Stimulated activated CD8-positive, alpha-beta memory T cell treated with anti-CD3 and anti-CD28 coated beads, Interleukin-15, amount 100 ng/mL, for 48 hours (primary cell): ENCODE measurements at places on chromosomes 2 and 18.
A peak's percentile ranks its signal among the peaks of the same experiment; 100 is the strongest.

DNA sequence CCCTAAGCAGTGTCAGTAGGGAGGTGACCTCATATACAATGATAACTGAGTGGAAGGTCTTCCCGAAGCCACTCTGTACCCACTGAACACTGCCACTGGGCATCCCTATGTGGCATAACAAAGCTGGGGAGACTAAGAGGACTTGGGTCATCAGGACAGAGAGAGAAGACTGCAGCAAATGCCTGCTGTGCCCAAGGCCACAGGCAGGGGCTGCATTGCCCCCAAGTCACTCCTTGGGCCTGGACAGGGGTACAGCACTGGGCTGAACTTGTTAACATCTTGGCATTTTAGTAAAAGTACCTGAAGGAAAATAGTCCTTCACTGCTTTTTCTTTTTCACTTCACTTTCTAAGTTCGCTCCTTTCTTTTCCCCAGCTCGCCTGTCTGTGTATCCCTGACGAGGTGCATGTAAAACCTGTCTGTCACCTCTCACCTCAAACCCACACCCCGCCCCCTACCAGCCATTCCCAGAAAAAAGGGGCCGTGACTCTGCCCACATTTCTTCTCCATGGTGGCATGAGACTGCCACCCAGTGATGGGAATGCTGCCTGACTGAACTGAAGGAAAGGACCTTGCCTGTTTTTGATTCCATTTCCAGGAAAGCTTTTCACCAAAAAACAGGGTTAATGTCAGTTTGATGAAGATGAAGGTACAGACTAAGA, 62.9 kb downstream of the MTHFD2 start:
- DNase-seq: no peak

- no peak for DNase-seq
Measured at GRCh38 chr2:161250864-161251436, 57.3 kb upstream of the PSMD14 start.

DNA sequence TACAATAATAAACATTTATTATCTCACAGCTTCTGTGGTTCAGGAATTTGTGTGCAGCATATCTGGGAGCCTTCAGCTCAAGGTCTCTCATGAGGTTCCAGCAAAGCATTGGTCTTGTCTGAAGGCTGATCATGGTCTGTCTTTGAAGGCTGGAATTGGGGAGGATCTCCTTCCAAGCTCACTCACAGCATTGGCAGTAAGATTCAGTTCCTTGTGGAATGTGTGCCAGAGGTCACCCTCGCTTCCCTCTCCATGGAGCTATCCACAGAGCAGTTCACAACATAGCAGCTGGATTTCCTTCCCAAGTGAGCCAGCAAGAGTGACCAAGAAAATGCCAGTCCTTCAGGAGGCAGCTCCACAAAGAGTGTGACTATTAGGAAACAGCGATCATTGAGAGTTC, 202.2 kb upstream of the ST6GAL2 start:
- DNase-seq: no peak

DNA sequence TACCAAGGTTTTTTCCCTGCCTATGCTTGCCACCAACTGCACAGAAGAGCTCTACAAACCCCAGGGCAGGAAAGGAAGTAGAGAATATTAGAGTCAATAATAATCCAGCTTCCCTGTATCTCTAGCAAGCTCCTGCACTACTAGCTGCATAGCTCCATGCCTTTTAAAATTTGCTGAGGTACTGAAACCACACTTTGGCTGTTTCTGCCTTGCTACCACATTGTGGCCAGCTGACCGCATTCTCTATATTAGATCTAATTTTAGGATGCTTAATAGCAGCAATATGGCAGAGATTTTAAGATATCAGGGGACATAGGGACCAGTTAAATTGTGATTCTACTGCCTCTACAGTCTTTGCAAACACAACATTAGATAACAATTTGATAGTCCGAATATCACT, 534.6 kb downstream of the MBD2 start:
- DNase-seq: no peak

DNA sequence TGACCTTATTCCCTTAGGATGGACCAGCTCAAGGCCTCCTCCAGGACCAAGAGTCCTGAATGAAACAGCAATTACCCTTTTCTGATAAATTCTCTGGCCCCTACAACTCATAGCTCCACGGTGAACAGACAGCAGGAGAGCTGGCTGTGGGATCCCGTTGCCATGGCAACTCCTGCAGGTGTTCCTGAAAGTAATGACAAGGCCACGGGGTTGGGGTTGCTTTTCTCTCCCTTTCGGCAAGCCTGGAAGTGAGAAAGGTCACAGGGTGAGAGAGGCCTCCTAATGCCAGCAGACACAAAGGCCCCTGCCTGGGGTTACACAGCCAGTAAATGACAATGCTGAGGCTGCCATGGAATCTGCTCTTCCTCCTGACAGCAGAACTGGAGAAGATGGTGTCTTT, 403.0 kb downstream of the NBAS start:
- no peak for DNase-seq

- no peak for DNase-seq
Measured at GRCh38 chr18:55998071-55998522, 410.1 kb upstream of the TCF4 start.

GRCh38 chr2:40433736-40434135, 18.2 kb downstream of the SLC8A1 start:
- no peak for DNase-seq

GRCh38 chr18:76167410-76167809, 327.6 kb downstream of the ZNF516 start:
- DNase-seq: no peak

GRCh38 chr18:49030138-49030537, 79.4 kb upstream of the SMAD7 start:
- DNase-seq: no peak

GRCh38 chr2:43270930-43271615, 44.7 kb upstream of the ZFP36L2 start:
- DNase-seq: no peak

DNA sequence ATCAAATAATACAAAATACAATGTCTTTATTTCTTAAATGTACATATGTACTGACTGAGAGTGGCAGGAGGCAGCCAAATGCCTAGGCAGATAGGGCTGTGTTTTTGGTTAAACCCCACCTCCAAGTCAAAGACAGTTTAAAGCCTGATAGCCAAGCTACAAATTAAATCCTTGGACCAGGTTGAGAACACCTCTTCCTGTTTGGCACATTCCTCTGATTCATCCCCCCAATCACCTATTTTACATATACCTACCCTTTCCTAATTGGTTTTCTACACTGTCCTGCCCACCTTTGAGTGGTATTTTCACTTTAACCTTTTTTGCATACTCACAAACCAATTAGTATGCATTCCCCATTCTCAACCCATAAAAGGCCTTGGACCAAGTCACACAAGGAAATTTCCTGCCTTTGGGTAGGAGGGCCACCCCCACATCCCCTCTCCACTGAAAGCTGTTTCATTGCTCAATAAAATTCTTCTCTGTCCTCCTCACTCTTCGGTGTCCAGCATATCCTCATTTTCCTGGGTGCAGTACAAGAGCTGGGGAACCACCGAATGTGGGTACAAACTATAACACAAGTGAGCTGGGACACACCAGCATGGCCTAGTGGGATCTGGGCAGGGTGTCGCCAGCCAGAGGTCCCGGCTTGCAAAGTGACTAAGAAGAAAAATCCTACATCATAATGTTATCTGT, 149.1 kb downstream of the UBE2E3 start:
- DNase-seq: no peak

DNA sequence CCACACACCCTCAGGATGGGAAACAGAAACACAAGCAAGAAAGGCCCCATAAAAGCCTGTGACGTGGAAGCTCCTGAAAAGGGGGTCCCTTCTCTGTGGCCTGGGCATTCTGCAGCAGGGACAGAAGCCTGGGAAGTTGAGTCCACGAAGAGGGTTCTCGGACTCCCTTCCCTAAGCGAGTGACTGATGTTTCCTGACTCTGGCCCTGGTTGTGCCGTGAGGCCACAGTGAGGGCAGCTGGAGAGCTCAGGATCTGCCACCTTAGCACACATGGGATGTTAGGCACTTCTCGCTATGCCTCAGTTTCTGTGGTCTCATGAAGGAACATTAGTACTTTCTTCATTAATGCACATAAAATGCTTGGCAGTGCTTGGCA, 87.2 kb upstream of the ZFP36L2 start:
- no peak for DNase-seq

GRCh38 chr2:241469746-241470145, 38.6 kb downstream of the STK25 start:
- no peak for DNase-seq

- no peak for DNase-seq
Measured at GRCh38 chr18:12783524-12783923, 80.7 kb downstream of the PSMG2 start.

DNA sequence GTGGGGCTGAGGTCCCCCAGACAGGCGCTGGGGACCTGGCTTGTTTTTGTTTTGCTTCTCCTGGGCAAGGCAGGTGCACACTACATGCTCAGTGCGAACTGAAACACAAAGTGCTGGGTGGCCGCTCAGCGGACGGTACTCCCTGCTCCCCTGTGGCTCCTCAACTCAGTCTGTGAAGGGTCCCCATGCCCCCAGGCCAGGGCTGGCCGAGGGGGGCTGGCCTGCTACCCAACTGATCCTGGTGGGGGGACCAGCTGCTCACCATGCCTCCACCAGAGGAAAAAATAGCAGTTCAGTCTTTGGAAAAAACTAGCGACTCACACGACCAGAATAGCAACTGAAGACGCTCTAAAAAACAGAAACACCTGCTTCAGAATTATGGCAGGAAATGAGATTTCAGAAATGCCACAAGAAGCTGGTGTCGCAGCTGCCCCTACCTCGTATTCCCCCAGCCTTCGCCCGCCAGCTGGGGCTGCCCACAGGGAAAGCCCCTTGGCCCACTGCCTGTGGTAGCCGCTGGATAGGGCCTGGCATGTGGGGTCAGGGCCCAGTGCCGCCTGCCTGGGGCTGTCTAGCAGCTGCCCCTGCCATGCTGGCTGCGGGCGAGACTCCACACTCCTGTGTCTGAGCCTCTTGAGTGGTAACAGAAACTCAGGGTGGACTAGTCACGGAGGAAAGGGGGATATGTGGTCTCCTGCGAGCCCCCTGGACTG, 43.7 kb downstream of the MEX3C start:
- peak; percentile 43 for DNase-seq

DNA sequence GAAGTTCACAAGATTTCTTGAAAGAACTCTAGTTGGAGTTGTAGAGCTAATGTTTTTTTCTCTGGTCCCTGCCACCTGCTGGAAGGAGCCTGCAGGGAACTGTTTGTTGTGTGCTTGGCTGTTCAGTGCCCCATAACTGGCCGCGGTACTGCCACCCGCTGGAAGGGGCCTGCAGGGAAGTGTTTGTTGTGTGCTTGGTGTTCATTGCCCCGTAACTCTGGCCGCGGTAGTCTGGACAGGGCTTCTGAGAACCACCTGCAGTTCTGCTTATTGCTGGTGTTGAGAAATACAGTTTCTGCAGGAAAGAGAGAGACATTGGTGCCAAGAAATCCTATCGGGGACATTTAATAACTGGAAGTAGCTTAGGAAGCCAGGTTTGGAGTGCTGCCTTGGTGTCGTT, 58.1 kb downstream of the AGAP1 start:
- no peak for DNase-seq

DNA sequence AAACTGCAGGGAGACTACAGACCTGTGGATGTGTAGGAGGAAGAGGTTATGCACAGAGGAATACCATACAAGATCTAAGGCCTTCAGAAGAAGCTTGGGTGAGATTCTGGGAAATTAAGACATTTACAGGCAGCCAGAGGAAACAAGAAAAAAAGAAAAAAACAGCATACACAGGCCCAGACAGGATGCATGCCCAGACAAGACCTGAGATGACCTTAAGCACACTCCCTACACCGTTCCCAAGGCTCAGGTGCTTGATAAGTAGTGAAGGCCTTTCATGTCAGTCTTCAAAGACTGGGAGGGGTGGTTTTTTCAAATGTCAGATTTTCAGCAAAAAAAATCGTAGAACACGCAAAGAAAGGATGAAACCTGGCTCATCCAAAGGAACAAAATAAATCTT, 83.0 kb downstream of the CCDC138 start:
- no peak for DNase-seq

GRCh38 chr2:20722592-20723240, 55.8 kb downstream of the GDF7 start:
- no peak for DNase-seq

- no peak for DNase-seq
Measured at GRCh38 chr2:83689402-83689801, 769.7 kb downstream of the SUCLG1 start.

- no peak for DNase-seq
Measured at GRCh38 chr2:198411936-198412335, 607.5 kb downstream of the PLCL1 start.

- DNase-seq: no peak
Measured at GRCh38 chr2:212414767-212415211, 123.8 kb downstream of the ERBB4 start.

GRCh38 chr2:214489181-214489580, 78.3 kb downstream of the VWC2L start:
- no peak for DNase-seq

DNA sequence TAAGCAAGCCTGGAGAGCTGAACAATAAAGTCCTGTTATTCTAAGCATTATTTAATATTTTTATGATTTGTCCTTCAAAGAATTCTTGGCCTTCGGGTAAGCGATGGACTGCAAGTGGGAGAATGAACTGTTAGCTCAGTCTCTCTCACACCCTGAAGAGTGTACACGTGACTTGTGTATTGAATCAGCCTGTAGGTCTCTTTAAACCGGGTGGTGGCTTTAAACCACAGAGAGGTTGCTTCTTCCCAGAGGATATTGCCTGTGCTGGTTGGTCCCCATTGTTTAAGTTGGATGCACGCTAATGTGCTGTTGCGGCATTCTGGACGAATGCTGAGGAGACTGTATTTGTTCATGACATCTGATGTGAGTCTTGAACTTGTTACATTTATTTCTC, 183.3 kb downstream of the LTBP1 start:
- no peak for DNase-seq

- DNase-seq: no peak
Measured at GRCh38 chr2:178066890-178067669, 5.5 kb downstream of the PDE11A start.

DNA sequence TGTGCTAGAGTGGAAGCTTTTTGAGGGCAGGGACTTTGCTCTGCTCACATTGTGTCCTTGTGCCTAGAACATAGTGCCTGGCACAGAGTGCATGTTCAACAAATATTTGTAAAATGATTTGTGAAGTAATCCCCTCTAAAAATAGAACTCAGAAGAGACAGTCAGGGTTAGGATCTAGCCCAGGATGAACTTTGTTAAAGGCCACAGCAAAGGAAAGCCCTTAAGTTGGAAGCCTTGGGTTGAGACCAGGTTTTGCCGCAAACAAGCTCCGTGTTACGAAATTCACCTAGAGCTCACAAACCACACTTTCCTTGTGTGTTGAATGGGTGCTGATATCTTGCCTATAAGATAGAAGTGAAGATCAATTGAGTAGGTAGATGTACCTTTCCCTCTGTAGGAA, 84.2 kb downstream of the SETBP1 start:
- DNase-seq: no peak

- DNase-seq: no peak
Measured at GRCh38 chr2:240619506-240620148, 5.7 kb upstream of the GPR35 start.
